ENCODE measurements at places on chromosomes 2 and 18. TPM values are rescaled to one million over a fixed set of nuclear protein-coding genes. Genes with fewer than 3 reads are reported as not detected.

The FOXD4L1 gene
- total RNA-seq = not detected

The ANO7 gene
- 41.4 TPM for total RNA-seq

The RAPH1 gene
- 39.5 TPM for total RNA-seq

The TMEM214 gene
- 121 TPM for total RNA-seq

The ACKR3 gene
- total RNA-seq = 3.5 TPM

The TNP1 gene
- total RNA-seq = not detected

The CNGA3 gene
- 0.35 TPM for total RNA-seq

The LHCGR gene
- not detected for total RNA-seq

The SNRNP27 gene
- total RNA-seq = 34.8 TPM

The ALPP gene
- 0.37 TPM for total RNA-seq

The FBXO15 gene
- not detected for total RNA-seq

The ICA1L gene
- total RNA-seq = 1.8 TPM

The PLEKHM3 gene
- total RNA-seq = 8.3 TPM

The PLA2R1 gene
- total RNA-seq = 6.7 TPM

The SAG gene
- total RNA-seq = not detected

The PLGLB2 gene
- total RNA-seq = 1.1 TPM

The OR6B2 gene
- not detected for total RNA-seq

The SERPINB8 gene
- 20.1 TPM for total RNA-seq

The RNF138 gene
- total RNA-seq = 48.3 TPM

The CHRNA1 gene
- 2.7 TPM for total RNA-seq

The EFR3B gene
- 1.7 TPM for total RNA-seq

The ADAM17 gene
- 20.0 TPM for total RNA-seq

The CPO gene
- not detected for total RNA-seq

The HOXD8 gene
- 3.1 TPM for total RNA-seq

The BUB1 gene
- total RNA-seq = 47.3 TPM

The BOK gene
- total RNA-seq = 14.1 TPM

The CDH7 gene
- total RNA-seq = 0.05 TPM

The PLCL1 gene
- 0.30 TPM for total RNA-seq

The CMPK2 gene
- total RNA-seq = 2.6 TPM

The NT5C1B gene
- not detected for total RNA-seq

The TSGA10 gene
- total RNA-seq = 6.6 TPM

The ASAP2 gene
- 61.7 TPM for total RNA-seq

The USP37 gene
- 13.1 TPM for total RNA-seq

The MOCOS gene
- total RNA-seq = 10.0 TPM
